ENCODE measurements at places on chromosomes 1 and 21.

DNA sequence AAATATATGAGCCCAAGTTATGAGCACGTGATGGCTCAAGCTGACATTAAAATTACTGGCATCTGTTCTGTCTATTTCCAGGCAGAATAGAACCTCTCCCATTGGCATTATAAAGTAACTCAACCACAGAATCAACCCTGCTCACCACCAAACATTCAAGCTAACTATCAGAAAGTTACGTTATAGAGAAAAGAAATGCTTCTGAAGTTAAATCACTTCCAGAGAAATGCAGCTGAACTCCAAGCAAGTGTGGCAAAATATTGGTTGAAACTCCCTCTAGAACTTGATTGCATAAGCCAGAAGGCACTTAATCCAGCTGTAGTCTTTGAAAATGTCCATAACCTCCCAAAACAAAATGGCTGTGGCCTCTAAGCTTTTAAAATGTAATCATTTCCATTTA is 36.2 kb upstream of the UBE2U start:
- DNase-seq: no peak

DNA sequence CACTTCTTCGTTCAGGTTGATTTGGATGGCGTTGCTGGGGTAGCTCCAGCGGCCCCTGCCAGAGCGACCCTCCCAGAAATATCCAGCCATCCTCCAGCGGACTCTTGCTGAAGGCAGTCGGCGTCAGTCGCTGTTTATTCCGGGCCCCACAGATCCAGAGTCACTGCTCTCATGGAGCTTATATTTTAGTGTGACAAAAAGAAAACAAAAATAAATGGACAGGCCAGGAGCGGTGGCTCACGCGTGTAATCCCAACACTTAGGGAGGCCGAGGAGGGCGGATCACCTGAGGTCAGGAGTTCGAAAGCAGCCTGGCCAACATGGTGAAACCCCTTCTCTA is 791 bp upstream of the CFAP298 start:
- DNase-seq: no peak

DNA sequence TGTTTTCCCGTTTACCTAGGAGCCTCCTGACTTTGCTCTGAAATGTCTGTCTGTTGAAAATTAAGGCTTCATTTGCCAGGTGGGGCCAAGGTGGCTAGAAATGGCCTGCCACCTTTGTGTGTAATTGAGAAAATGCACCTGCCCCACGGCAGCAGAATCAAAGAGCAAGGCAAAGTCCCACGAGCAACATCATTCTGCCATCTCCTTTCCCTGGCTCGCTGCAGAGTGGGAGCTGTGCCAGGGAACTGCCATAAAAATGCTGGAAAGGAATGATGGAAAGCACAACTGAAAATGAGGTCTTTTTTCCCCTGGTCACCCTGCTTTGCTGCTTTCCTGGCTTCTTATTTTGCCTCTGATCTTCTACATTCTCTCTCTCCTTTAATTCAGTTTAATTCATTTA is 5.5 kb upstream of the OLFML2B start:
- peak; percentile 59 for DNase-seq

DNA sequence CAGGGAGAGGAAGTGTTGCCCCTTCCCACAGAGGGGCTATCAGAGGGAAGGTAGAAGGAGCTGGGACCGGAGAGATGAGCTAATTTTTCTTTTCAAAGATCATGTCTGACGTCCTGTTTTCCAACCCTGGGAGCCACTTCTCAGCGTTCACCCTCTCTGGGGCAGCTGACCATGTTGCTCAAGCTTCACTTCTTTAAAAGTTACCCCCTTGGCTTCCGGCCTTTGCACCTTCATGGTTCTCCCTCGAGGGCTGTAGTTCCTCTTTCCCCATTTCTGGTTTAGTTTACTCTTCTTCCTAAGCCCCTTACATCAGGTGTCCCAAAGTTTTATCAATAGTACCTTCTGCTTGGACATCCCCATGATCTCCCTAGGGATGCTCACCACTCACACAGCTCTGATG is 23.8 kb upstream of the CSF1 start:
- DNase-seq: no peak

DNA sequence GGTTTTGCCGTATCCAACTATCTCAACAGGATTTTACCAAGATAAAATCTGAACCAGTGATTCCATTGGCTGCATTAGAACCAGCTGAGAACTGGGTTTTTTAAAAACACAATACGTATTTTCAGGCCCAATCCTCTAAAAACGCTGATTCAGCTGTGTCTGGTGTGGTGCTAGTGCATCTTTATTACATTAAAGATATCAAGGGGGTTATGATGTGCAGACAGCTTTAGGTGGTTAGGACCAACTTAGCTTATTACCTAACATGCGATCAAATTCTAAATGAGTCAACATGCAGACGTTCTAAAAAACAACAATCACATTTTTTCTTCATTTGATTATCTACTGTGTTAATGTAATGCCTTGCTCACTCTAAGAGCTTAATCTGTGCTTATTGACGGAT is 32.0 kb upstream of the EXO1 start:
- DNase-seq: no peak

- no peak for DNase-seq
Measured at GRCh38 chr1:167509587-167509986, 8.7 kb downstream of the CD247 start.

DNA sequence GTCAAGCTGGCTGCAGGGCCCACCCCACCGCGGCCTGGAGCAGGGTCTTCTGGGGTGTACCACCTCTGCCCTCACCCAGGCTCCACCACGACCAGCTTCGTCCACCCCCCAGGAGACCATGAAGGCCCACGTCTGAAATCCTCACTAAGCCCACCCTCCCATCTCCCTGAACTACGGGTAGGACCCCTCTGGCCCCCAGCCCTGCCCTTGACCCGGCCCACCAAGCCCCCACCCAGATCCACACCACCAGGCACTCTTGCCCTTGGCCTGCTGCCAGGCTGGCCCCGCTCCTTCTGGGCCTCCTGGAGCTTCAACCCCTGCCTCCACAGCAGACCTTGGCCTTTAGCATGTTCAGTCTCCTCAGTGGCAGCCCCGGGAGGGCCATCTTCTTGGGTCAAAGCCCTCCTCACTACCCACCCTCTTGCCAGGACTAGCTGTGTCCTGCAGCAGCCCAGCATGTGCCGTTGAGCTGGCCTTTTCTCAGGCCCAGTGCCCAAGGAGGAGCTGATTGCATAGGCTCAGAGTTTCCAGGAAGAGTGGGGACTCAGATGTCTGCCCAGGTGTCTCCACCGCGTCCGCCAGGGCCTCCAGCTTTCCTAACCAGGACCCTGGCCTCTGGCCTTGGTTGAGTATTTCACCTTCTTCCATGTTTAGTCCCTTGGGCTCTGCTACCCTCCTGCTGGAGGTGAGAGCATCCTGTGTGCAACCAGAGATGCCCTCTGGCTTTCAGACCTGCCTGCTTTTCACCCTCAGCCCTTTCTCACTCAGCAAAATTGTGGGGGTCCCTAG is 17.7 kb upstream of the SAMD11 start:
- no peak for DNase-seq

DNA sequence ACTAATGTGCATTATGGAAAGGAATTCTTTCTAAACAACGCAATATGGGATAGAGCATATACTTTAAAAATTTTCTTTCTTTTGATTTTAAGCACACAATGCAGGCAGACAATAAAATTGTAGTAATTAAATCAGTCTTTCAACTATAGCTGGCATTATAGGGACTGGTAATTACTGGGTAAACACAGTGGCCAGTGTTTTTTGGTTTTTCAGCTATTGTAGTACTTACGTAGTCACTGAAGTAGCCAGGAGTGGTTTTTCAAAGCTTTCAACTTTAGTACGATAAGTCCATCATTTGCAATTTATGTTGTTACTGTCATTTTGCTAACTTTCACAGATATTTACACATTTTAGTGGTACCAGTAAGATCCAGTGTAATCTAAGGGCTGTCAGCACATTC is 50.6 kb downstream of the RAB3GAP2 start:
- peak; percentile 68 for DNase-seq

- DNase-seq: peak; percentile 65
Measured at GRCh38 chr1:248924696-248925532, 18.9 kb downstream of the PGBD2 start.

DNA sequence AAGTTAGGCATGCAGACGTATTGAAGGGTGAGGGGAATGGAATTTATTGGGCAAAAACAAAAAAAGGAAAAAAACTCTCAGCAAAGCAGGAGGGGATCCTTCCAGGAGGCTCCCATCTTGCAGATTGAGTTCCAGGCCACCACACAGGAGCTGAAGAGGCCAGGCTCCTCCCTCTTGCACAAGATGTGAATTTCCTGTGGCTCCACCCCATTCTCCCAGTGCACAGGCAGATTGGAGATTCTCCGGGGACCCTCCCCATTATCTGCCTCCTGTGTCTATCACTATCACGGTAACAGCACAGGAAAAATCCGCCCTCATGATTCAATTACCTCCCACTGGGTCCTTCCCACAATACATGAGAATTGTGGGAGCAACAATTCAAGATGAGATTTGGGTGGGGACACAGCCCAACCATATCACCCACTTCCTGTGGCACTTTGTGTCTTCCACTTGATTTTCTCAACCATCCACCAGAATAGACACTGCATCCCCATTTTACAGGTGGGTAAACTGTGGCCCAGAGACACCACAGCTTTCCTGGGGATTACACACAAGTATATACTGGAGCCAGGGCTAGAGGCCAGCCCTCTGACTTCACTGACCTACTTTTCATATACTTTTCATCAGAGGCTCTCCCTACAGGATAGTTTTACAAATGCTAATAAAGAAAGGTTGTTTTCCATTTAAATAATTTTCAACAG is 18.9 kb upstream of the COL6A1 start:
- no peak for DNase-seq

GRCh38 chr1:30525971-30526651 is 197.3 kb downstream of the MATN1 start:
- DNase-seq: no peak

GRCh38 chr1:54460351-54460750 is 54.2 kb upstream of the SSBP3 start:
- DNase-seq: no peak

DNA sequence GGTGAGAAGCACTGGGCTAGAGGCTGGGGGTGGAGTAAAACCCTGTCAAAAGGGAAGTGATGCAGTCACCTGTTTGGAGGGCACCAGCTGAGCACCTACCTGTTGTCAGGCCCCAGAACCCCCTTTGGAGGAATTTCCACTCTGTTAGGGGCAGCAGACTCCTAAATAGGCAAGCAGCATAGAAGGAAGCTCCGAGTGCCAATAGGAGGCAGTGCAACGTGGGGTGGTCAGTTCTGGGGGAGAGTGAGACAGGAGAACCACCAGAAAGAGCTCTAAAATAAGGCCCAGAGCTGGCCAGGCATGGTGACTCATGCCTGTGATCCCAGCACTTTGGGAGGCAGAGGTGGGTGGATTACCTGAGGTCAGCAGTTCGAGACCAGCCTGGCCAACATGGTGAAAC is 203.7 kb upstream of the ZC3H12A start:
- DNase-seq: no peak

GRCh38 chr1:45299981-45300668 is 26.6 kb upstream of the HPDL start:
- DNase-seq: peak; percentile 85

DNA sequence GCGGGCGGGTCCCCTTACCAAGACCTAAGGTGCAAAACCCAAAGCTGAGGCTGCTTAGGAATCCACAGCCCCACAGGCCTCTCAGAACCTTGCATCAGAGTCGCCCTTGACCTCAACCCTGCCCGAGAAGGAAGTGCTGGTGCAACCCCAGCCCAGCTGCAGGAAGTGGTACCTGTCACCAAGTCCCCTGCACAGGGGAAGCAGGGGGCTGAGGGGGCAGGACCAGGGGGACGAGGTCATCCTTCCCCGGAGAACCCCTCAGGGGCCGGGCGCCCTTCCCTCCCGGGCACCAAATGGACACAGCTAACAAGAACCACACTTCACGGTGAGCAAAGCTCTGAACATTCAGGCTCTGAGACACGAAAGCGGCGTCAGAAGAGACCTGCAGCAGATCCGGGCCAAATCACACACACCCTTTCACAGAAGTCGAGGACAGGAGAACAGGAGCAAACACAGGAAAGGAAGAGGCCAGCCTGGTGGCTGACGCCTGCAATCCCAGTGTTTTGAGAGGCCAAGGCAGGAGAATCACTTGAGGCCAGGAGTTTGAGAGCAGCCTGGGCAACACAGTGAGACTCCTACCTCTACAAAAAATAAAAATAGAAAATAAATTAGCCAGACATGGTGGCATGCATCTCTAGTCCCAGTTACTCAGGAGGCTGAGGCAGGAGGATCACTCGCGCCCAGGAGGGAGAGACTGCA is 6.4 kb downstream of the ITGB2 start:
- no peak for DNase-seq

GRCh38 chr1:234745276-234745675 is 135.3 kb upstream of the IRF2BP2 start:
- DNase-seq: peak; percentile 80

DNA sequence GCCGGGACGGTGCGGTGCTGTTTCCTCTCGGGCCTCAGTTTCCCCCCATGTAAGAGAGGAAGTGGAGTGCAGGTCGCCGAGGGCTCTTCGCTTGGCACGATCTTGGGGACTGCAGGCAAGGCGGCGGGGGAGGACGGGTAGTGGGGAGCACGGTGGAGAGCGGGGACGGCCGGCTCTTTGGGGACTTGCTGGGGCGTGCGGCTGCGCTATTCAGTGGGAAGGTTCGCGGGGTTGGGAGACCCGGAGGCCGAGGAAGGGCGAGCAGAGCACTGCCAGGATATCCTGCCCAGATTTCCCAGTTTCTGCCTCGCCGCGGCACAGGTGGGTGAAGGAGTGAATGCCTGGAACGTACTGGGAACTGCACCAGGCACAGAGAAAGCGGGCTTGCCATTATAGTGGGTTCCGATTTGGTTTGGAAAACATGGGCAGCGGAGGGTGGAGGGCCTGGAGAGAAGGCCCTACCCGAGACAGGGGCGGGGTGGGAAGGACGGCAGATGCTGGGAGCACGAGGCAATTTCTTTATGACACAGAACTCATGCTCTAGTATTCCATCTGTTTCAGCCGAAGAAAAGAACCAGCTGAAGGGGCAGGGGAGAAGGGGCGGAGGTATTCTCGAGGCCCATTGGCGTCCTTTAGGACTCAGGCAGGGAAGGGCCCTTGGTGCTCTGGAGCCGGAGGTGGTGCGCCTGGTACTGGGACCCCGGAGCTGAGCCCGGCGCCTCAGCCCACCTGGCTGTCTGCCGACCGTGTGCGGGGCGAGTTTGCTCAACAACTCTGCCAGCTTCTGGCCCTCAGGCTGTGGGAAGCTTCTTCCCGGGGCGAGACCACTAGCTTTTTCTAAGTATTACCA is 960 bp downstream of the PCSK9 start:
- no peak for DNase-seq

GRCh38 chr1:221965252-221965651 is 223.4 kb upstream of the DUSP10 start:
- DNase-seq: no peak

DNA sequence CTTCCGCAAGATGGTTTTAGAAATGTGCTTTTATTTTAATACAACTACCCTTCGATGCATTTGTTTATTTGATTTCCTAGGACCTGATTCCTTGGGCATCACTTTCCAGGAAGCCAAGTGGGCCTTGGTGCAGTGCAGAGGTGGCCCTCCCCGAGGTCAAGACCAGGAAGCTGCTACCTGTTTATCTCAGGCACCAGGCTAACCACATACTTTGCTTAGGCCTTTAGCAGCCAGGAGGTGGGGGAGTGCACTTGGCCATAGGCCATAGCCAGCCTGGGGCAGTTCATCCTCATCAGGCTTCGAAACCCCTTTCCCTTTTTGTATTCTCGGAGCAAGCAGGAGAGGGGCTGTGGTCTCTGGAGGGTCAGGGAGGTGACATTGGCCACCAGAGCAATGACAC is 45.4 kb downstream of the SMYD2 start:
- no peak for DNase-seq

Measured in NCI-H1092 treated with DMSO at 0.1 percent for 48 hours (cell line).